ENCODE measurements at places on chromosomes 12 and 14. TPM values are rescaled to one million over a fixed set of nuclear protein-coding genes. Genes with fewer than 3 reads are reported as not detected.

DNA sequence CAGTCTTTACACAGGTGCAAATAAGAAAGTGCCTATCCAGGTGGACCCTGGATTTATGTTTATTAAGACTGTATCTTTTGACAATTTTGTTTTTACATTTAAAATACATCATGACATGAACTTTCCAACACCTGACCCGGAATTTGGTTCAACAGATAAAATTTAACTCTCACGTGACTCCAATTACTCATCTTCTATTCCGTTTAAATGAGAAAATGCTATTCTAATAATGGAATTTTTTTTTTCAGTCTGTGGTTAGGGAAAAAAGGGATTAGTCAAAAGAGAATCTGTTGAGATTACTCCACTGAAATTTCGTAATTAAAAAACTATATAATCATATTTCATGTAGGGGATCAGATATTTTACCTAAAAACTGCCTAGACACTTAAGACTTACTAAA lies 11.1 kb downstream of the VPS37B start:
- DNase-seq, result no peak

The STXBP6 gene
- 8.3 TPM for total RNA-seq

- DNase-seq, result no peak
These were observed 953 bp downstream of the MAPK1IP1L start for GRCh38 chr14:55052269-55052930.

DNA sequence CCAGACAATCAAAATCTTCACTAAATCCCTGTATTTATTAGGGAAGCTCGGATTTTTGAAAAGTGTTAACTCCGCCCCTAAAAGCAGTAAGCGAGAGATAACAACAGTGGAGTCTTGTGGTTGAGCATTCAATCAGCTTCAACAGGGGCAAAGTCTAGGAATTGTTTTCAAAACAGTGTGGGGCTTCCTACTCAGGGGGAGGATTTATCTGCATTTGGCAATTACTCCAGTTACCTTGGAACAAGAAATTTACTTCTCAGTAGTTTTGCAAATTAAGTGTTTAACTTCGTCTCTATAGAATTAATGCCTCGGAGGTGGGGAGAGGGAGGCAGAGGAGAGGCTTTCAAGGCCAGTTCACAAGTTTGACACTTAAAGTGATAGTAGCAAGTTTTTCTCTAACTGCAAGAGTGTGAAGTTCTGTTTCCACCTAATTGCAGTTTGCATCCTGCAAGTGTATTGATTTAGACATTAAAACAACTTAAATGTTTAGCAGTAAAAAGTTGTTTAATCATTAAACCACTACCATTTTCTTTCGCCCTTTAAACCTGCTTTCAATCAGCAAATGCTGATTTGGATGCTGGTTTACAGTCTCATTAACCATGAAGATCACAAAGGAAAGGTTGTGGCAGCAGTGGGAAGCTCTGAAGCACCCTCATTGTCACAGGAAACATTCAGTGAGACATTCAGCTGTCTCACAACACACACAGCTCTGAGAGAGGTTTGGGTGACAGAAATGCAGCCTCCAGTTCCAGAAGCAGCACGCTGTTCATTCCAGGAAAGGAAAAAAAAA lies 102.0 kb downstream of the HMGA2 start:
- DNase-seq, result no peak

The SRRM4 gene
- not detected for total RNA-seq

DNA sequence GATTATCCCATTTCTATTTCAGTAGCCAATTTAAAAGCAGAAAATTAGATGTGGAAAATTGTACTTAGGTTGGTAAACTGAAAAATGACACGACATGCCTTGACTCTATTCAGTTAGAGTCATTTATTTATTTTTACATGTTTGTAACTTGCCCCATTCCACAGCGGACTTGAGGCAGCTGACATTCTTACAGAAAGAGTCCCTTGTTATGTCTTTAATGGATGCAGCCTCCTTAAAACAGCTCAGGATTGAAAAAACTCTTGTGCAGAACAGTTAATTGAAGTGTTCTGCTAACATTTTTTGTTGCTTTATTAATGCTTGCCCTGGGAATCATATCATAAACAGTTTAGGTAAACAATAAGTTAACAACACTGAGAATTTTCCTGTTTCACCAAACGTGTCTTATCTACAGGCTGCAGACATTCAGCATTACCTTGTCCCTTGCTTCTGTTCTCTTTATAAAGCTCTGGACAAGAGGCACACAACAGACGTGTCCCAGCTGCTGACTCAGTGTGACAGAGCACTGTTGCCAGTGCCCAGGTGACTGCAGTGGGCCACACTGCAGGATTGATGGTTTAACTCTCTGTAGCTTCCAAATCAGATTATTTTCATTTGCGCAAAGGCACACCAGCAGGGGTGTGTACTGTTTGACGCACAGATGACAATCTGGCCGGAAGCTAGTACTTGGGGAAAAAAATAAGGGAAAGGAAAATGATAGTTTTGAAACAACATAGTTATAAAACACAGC lies 101.6 kb downstream of the PELI2 start:
- no peak for DNase-seq

The PROX2 gene
- not detected for total RNA-seq

GRCh38 chr14:89911010-89911919 lies 43.3 kb downstream of the EFCAB11 start:
- no peak for DNase-seq

The LGMN gene
- 122 TPM for total RNA-seq

The FLVCR2 gene
- total RNA-seq, result 4.6 TPM

- DNase-seq, result no peak
These were observed 67.1 kb upstream of the DDX11 start for GRCh38 chr12:31006416-31007152.

DNA sequence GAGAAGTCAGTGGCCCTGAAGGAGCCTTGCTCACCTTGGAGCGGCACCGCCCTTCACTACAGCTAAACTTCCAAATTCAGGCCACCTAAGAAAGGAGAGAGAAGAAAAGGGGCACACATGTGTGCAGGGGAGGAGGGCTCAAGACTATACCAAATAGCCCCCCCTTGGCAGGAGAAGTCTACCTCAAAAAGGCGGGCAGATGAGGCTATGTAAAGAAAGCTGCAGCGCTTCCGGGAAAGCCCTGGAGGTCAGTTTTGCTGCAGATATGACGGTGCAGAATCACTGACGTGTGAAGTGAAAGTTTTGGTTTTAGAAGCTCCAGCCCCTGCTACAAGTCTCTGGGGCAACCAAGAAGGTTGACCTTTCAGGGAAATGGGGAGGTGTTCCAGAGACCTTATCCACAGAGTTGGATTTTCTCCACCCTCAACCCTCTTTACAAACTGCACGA lies 48.2 kb upstream of the PNMA1 start:
- no peak for DNase-seq

The INF2 gene
- total RNA-seq, result 70.9 TPM

- no peak for DNase-seq
These were observed 53.3 kb downstream of the C2CD5 start for GRCh38 chr12:22491034-22491433.

DNA sequence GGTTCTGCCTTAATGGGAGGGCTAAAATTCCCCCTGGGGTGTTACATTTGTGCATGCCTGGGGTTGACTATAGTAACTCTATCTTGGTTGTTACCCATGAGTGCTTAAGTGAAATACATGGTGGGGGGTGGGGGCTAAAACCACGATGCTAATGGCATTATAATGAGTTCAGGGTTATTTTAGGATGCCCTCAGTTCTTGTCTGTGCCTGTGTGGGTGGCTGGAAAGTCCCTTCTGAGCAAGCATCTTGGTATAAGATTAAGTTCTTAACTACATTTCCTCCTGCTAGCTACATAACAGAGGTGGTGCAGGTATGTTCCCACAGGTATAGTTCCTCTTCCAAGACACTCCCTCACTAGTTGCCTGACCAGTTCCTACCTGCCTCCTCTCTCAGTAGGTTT lies 822.3 kb downstream of the LRFN5 start:
- DNase-seq, result no peak

- DNase-seq, result no peak
These were observed 250.2 kb upstream of the GRIP1 start for GRCh38 chr12:66929121-66929520.

The TAS2R8 gene
- total RNA-seq, result 0.48 TPM

GRCh38 chr12:57816855-57817151 lies 1.7 kb downstream of the AVIL start:
- no peak for DNase-seq

The BDKRB1 gene
- total RNA-seq, result not detected

DNA sequence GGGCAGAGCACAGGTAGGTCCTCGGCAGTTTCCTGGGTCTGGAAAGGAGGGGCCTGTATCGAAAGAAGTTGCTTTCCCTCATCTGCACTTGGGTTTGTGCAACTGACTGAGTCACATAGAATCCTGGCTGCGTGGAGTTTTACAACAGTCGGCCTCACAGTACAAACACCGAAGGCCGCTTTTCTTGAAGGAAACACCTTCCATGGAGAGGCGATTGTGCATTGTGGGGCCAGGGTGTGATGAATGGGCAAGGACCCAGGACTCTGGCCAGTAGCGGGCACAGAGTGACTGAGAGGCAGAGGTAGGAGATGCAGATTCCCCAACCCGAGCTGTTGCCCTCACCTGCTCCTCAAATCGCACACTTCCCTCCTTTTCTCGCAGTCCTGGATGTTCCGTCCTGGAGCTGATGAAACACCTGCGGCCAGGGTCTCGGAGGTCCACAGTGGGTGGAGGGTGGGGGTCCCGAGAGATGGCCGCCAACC lies 7.7 kb downstream of the CCND2 start:
- no peak for DNase-seq

- no peak for DNase-seq
These were observed 33.9 kb downstream of the CCDC177 start for GRCh38 chr14:69540654-69541335.

DNA sequence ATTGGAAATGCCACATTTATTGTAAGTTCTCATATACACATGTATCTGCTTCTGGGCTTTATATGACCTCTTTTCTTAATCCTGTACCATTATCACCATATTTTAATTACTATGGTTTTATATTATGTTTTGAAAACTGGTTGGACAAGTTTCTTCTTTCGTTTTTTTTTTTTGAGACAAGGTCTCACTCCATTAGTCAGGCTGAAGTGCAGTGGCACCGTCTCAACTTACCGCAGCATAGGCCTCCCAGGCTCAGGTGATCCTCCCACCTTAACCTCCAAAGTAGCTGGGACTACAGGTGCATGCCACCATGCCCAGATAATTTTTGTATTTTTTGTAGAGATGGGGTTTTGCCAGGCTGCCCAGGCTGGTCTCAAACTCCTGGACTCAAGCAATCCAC lies 44.6 kb downstream of the GALNT4 start:
- DNase-seq, result no peak

The LAG3 gene
- 1.3 TPM for total RNA-seq

GRCh38 chr12:131693149-131693548 lies 17.7 kb upstream of the SFSWAP start:
- DNase-seq, result no peak

DNA sequence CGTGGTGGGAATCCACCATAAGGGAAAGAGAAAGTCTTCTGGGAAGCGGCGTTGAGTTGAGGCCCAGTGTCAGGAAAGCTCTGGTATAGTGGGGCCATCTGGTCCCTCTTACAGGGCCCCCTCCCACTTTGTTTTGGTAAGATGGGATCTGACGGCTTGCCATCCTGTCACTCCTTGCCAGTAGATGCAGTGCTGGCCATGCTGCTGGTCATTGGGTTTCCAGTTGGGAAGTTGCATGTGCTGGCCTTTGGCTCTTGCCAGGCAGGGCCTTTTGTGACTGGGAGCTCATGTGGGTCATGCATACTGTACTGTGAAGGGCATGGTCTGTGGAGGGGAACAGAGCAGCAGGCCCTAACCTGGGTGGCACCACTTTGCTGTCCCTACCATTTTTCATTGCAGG lies 3.8 kb downstream of the TRAF3 start:
- DNase-seq, result no peak

DNA sequence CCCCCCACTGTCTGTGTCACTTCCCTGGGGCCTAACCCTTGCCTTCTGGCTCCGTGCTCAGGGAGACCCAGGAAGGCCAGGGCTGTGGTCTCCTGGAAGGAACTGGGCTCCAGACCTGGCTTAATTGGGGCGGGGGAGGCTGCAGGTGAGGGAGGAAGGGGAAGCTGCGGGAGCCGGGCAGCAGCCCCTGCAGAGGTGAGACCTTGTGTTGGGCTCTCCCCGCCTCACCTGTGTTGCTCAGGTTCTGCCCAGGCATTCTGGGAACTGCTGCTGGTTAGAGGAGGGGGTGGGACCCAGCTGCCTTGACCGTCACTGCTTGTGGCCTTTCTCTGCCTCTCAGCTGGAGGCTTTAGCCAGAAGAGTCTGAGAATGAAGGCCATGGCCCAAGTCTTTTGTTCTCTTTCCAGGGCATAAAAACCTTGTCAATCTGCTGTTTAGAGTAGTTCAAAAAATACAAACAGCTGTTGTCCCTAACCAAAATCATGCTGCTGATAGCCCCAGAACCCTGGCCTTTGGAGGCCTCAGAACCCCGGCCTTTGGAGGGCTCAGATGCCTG lies 247.6 kb downstream of the CHST11 start:
- DNase-seq, result no peak

DNA sequence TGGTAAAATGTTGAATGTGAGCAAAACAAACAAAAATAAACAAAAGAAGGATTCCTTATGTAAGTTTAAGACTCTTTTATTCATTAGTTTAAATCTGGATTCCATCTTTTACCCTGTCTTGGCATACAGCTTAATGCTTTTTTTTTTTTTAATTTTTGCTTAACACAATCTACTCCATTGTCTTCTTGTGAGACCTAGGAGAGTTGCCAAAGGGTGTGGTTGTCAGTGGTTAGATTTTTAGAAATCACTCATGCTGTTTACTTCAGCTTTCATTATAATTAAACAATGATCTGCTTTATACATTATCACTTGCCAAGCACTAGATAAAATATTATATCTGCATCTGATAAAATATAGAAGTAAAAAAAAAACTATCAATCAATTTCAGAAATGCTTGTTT lies 77.7 kb upstream of the KITLG start:
- no peak for DNase-seq

The SLCO1B1 gene
- 0.15 TPM for total RNA-seq

The SPIC gene
- not detected for total RNA-seq

GRCh38 chr12:1499351-1499750 lies 95.0 kb downstream of the FBXL14 start:
- DNase-seq, result no peak

The LBHD2 gene
- not detected for total RNA-seq

GRCh38 chr12:129101816-129102215 lies 248.5 kb downstream of the GLT1D1 start:
- no peak for DNase-seq

The TDRD9 gene
- 2.9 TPM for total RNA-seq

GRCh38 chr14:76574416-76575095 lies 186.7 kb upstream of the VASH1 start:
- no peak for DNase-seq

DNA sequence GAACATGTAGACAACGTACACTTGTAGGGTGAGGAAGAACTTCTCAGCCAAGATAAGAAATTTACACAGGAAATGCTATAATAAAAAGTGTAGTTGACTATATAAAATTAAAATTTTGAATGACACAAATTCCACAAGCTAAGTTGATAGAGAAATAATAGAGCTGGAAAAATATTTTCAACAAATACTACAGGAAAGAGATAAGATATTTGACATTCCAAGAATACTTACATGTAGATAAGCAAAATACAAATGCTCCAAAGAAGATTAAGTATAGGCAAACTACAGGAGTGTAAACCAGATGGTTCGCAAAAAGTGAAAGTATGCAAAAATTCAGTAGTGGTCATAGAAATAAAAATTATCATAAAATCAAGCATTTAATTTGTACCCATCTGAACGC lies 49.2 kb upstream of the ANP32D start:
- no peak for DNase-seq

Measured in breast epithelium (tissue), 4 donors.